ENCODE measurements at places on chromosomes 16 and 17. TPM values are rescaled to one million over a fixed set of nuclear protein-coding genes. Genes with fewer than 3 reads are reported as not detected.

- no peak for DNase-seq
Observed at GRCh38 chr16:4166821-4167220, 50.6 kb upstream of the ADCY9 start.

GRCh38 chr16:4375717-4376116 is 4.1 kb downstream of the VASN start:
- no peak for DNase-seq

GRCh38 chr16:68238029-68238345 is 2.1 kb upstream of the ESRP2 start:
- no peak for DNase-seq

DNA sequence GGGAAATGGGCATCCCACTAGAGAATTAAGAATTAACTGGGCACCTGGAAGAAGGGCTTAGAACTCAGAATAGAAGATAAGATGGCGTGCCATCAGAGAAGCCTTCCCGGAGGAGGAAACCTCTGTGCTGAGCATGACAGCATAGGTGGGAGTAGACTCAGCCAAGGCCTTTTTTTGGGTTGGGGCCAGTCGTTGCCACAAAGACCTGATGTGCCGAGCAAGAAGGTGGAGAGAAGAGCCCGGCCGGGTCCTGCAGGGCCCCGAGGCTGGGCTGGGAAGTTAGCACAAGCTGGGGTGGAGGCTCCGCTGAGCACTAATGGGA is 1.1 kb upstream of the RAB11FIP4 start:
- no peak for DNase-seq

GRCh38 chr17:48113201-48113676 is 5.7 kb downstream of the SNX11 start:
- DNase-seq = no peak

- no peak for DNase-seq
Observed at GRCh38 chr16:28183484-28183883, 28.3 kb downstream of the XPO6 start.

GRCh38 chr17:40598619-40599467 is 33.6 kb upstream of the CCR7 start:
- peak; percentile 30 for DNase-seq

DNA sequence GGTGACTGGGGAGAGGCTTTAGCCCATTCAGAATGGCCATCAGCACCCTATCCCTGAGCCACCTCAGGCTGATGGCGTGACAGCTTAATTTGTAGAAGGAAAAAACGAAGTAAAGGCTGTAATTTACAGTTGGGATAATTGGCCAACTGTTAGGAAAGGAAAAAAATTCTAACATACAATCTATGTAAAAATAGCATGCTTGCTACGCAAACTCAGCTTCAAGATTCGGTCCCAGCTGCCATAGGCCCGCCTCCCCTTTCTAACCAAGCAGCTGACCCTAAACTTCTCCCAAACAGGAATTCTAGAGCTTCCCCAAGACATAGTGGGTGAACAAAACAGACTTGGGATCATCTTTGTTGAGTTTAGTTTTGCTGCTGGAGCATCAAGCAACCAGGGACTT is 4.9 kb downstream of the SEZ6 start:
- no peak for DNase-seq

- no peak for DNase-seq
Observed at GRCh38 chr16:9177861-9178260, 86.4 kb downstream of the HAPSTR1 start.

The ZNF75A gene
- total RNA-seq = 15.5 TPM

The TNFRSF13B gene
- not detected for total RNA-seq

The OTOA gene
- total RNA-seq = not detected

The CLDN7 gene
- total RNA-seq = not detected

The UTS2R gene
- total RNA-seq = 16.9 TPM

The CRYBA1 gene
- not detected for total RNA-seq

The GCGR gene
- not detected for total RNA-seq
